ENCODE measurements at places on chromosomes 1 and 21.

DNA sequence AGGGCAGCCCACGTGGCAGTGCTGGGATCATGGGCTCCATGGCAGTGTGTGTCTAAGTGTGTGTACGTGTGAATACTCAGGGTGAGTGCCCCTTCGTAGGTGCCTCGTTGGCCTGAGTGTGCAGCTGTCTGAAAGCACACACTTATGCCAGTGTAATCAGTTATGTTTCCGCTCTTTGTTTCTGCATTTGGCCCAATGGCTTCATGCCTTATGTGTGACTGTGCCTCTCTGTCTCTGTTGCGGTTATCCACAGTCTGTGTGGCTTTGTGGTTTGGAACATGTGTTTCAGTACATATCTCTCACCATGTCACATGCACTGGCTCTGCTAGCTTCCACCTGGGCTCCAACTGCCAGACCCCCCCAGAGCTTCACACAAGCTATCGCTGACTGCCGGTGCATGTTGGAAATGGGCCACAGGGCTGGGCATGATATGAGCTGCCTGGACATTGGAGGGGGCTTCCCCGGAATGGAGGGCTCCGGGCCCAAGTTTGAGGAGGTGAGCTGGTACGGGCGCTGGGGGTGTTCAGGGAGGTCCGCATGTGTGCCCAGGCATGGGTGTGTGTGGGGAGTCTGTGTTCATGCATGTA, 70.3 kb upstream of the TINAGL1 start:
- peak; percentile 5 for DNase-seq

DNA sequence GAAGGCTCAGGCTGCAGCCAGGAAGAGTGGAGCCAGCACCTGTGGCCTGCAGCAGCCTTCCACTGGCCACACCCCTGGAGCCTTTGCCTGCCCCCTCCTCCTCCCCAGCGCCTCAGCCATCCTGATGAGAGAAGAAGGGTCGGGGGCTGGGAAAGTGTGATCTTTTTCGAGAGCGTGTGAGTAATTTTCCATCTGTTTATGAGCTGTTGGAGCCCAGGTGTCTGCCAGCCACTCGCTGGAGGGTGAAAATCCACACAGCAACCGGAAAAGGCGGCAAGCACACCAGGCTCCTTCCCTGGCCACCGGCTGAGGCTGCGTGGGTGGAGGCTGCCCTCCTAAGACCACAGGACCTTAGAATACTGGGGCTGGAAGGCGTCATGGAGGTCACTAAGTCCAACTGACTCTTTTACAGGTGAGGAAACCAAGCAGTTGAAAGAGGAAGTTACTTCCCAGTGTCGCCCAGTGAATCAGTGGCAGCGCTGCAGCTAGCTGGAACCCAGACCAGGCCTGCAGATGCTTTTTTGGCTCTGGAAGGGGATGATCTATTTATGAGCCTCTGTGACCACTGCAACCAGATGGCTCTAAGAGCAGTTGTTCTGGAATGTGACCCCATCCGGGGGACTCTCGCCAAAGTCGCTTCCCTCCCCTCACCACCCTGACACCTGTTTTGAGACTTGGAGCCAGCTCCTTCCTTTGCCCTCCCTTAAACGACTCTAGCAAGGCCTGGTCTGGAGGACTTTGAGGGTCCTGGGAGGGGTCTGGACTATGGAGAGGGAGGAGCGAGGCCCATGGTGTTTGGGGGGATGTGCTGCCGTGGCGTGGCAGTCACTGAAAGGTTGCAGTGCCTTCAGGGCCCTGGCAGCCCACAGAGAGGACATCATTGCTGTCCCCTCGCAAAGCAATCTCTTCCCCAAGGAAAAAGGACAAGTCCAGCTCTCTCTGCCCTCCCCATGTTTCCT, 54.5 kb downstream of the LGR6 start:
- DNase-seq, result no peak

DNA sequence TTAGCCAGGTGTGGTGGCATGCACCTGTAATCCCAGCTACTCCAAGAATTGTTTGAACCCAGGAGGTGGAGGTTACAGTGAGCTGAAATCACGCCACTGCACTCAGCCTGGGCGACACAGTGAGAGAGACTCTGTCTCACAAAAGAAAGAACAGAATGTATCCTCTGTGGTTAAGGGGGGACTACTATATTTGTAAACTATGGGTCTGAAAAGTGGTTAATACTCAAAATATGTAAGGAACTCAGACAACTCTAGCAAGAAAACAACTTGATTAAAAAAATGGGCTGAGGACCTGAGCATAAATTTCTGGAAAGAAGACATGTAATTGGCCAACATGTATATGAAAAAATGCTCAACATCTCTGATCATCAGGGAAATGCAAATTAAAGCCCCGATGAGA, 11.2 kb downstream of the FNBP1L start:
- DNase-seq, result no peak

GRCh38 chr1:187009320-187009719, 180.6 kb downstream of the PLA2G4A start:
- no peak for DNase-seq

DNA sequence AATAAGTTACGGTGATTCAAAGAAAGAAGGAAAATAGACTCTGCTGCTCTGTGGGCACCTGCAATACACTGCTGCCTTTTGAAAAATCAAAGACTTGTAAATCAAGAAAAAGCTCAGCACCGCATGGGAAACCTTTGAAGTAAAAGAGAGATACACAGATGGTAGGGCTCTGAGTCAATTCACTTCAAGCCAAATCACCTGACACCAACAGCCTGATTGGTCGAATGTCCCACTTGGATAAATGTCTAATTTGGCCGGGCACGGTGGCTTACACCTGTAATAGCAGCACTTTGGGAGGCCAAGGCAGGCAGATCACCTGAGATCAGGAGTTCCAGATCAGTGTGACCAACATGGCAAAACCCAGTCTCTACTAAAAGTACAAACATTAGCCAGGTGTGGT, 19.2 kb upstream of the RCAN3 start:
- DNase-seq, result no peak

DNA sequence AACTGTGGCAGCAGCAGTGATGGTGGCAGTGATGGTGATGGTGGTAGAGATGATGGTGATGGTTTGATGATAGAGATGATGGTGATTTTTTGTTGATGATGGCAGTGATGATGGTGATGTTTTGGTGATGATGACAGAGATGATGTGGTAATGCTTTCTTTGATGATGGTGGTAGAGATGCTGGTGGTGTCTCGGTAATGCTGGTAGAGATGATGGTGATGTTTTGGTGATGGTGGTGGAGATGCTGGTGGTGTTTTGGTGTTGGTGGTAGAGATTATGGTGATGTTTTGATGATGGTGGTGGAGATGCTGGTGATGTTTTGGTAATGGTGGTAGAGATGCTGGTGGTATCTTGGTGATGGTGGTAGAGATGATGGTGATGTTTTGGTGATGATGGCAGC, 131.6 kb downstream of the NAV1 start:
- DNase-seq, result no peak

DNA sequence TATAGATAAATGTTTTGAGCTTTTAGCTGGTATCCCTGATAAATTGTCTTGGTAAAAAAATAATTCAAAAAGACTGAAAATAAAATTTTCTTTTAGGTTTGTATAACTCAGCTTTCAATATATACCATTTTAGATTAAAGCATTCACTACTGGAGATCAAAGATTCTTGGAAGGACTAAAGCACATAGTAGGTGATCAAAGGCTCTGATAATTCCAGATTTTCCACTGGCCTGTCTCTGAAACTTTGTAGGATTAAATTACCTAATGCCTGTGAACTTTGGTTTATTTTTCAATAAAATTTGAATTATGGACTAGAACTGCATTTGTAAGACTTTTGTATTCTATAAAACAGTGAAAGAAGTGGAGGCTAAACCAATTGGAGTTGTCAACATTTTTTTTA, 1.2 kb upstream of the RGS18 start:
- no peak for DNase-seq

DNA sequence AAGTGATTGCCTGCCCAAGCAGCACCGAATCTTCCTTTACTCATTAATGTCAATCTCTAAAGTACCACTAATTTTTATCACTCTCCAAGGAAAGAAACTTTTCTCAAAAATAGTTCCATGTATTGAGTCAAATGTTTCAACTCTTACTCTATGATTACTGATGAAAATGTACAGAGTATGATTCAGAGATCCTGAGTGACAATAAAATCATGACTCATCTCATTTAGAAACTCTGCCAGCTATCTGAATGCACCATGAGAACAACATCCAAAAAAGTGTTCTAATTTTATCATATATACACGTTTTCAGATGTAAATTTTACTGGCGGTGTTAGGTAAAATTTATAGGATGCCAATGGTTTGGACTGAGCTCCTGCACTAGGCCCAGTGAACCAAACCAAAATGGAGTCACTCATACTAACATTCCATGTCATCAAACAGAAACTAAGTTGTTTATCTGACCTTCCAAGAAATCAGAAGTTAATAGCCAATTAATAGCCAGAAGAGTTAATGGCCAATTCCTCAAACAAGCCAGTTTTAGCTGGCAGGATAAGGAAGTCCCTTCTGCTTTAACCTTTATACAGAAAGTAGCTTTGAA, 22.6 kb downstream of the PLPPR5 start:
- no peak for DNase-seq

- no peak for DNase-seq
These were observed 12.4 kb downstream of the LMOD1 start for GRCh38 chr1:201933840-201934430.

DNA sequence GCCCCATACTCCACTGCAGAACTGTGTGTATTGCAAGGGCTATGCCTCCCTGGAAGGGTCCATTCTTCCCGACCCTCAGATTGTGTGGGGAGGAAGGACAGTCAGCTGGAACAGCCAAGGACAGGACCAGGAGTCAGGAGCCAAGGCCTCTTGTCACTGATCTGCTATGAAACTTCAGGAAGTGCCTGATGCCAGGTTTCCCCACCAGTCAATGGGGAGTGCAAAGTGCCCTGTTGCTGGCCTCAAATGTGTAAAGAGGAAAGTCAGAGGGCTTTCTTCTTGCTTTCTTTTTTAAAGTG, 168.8 kb downstream of the GRIK3 start:
- no peak for DNase-seq

DNA sequence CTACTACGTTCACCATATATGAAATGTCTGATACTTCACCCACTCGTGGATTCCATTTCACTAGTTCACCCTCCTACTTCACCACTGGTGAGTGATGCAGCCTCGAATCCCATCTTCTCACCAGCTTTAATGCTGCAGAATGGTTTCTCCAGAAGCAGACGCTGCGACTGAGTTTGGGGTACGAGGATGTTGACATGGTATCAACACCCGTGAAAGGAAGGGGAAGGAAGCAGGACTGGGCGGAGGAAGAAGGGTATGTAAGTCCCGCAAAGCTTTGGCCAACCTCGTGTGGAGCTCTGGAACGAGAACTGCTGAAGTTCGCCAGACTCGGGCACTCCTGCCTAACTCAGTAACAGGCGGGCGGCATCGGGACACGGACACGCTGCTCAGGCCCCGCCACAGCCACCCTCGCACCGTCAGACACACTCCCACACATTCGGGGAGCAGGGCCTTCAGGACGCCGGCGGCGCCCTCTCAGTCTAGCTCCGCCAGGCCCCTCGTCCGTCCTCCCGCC, 833 bp upstream of the DIP2A start:
- no peak for DNase-seq

GRCh38 chr1:193192586-193192985, 6.2 kb upstream of the B3GALT2 start:
- DNase-seq, result no peak

DNA sequence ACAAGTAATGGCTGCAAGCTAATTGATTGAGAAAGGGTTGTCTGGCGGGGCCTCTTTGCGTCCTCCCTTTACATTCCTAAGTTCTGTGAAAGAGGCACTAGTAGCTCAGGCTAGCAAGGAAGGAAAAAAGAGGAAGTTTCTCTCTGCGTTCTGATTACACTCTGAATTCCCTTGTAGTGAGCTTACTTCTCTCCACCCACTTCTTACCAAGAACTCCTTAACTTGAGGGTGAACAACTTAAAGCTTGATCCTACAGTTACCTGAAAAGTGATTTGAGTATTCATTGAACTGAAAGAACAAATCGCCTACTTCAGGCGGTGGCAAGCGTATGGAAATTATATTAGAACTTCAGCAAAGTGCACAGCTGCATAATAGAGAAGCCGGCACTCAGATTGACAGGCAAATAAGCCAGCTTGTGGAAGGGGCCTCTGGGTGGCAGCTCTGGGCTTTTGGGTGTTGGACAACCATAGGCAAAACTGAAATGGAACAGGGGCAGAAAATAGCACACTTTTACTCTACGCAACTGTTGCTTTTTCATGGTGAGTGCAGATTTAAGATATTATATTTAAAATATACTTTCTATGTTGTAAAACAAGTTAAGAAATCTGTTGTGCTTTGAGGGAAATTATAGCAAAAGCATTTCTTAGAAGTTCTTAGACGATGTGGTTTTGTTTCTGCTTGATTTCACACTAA, 464.5 kb downstream of the USP25 start:
- no peak for DNase-seq

- no peak for DNase-seq
These were observed 307.3 kb downstream of the BRINP3 start for GRCh38 chr1:190170321-190170720.

DNA sequence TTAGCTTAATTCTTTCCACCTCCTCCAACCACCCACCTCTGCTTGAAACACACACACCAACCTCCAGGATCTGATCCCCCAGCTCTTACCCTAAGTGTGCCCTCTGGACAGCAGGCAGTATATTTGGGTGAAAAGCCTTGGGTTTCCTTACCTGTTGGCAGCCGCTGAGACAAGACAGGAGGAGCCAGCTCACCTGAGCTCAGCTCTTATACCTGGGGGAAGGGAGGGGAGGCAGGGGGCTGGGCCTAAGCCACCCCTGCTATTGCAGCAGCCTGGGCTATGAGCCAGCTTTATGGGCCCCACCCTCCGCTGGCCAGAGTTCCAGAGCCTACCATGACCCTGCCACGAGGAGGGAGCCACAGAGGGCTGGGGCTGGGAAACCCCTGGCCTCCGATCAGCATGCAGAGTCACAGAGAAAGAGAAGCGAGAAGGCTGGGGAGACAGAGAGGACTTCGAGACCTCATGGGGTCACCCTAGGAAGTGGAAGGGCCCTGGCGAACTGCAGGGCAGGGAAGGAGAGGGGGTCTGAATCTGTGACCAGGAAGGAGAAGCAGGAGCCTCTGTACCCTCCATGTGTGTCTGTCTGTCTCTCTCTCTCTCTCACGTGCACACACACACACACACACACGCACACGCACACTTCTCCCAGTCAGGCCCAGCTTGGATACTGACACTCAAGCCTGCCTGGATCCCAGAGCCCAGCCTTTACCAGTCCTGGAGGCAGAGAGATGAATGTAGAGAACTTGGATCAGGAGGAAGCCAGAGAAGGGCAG, at the start of gene S100A14:
Gene S100A14 (minus strand): TSS at position 182 of the 773 bp plus-strand sequence. CDS start 467 bp downstream, outside the sequence.
- no peak for DNase-seq

DNA sequence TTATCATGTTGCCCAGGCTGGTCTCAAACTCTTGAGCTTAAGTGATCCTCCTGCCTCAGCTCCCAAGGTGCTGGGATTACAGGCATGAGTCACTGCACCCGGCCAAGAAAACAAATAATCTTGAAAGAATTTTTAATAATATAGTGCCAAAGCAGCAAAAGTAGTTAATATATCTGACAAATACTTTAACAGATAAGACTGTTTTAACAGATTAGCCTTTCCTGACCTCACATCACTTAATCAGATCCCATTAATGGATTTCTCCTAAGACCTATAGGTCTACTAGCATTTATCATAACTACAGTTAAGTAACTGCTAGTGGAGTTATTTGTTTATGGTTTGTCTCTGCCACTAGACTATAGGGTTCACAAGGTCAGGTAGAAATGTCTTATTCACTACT, 61.1 kb upstream of the HP1BP3 start:
- DNase-seq, result no peak
